ENCODE measurements at places on chromosomes 3 and 15. TPM values are rescaled to one million over a fixed set of nuclear protein-coding genes. Genes with fewer than 3 reads are reported as not detected.

The ZNF80 gene
- 0.04 TPM for total RNA-seq

The RTP1 gene
- total RNA-seq, result not detected

The SLC28A2 gene
- total RNA-seq, result not detected

The ARRDC4 gene
- 0.20 TPM for total RNA-seq

The MUSTN1 gene
- total RNA-seq, result 0.14 TPM

The SMAD6 gene
- total RNA-seq, result 32.9 TPM
